ACHN (cell line): ENCODE measurements at places on chromosomes 7 and 10.

- DNase-seq: no peak
These were observed 64.3 kb downstream of the ABCB4 start for GRCh38 chr7:87411186-87411585.

GRCh38 chr10:48968036-48968435 is 28.4 kb upstream of the LRRC18 start:
- DNase-seq: no peak

DNA sequence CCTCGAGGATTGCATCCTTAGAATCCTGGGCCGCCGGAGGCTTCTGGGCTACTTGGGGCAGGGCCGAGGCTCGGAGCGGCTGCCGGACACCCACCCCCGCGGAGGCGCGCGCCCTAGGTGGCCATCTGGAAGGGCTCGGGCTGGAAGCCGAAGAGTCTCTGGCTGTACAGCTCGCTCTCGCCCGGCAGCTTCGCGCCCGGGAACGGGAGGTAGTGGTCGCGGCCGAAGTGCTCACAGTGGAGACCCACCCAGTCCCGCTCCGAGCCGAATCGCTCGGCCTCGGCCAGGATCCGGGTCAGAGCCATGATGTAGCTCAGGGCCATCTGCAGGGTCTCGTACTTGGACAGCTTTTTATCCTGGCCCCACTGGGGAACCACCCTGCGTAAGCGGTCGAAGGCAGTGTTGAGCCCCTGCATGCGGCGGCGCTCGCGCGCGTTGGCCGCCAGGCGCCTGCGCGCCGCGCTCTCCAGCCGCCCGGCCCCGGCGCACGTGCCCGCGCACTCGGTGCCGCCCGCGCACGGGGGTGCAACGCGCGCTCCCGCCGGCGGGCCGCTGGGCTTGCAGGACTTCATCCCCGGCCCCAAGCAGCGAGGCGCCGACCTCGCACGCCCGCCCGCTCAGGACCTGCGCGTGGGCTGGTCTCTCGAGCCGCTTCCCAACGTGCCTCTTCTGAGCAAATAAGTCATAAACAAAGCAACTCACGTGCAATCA is 652 bp downstream of the ATOH7 start:
- peak; percentile 84 for DNase-seq

DNA sequence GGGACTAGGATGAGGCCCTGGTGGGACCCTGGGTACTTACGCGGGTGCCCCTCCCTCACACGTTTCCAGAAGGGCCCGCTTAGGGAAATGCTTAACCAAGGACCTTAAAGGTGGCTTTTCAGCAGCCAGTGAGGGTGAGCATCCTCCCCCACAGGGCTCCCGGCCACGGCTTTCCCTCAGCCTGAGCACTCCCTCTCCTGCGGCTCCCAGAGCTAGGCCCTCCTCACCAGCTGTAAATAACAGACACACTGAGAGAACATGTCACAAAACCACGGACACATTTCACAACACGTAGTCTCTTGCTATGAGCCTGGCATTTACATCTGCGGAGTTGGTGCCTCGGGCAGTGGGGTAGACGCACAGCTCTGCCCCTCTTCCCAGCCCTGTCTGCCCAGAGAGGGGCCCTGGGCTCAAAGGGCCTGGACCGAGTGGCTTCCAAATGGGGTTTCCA is 25.2 kb downstream of the GRID1 start:
- DNase-seq: no peak

DNA sequence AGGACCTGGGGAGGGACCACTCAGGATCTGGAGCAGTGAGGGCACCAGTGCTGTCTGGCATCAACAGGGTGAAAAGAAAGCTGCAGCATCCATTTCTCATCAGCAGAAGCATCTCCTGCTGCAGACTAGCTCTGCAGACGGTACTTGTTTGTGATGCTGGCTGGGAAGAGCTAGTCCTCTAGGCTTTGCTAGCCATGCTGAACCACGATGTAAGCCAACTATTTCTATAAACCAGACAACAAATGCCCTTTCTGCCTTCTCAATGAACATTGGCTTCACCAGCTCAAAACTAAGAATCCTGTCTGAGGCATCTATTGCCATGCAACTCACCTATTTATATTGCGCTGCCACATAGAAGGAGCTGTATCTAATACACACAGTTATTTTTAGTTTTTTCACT is 65.6 kb downstream of the CTTNBP2 start:
- DNase-seq: no peak

GRCh38 chr10:20737107-20737506 is 160.0 kb downstream of the NEBL start:
- DNase-seq: no peak

- peak; percentile 49 for DNase-seq
These were observed at the start of gene PFKP for GRCh38 chr10:3067118-3067858. PFKP (plus strand) TSS chr10:3067548; CDS start chr10:3067596, 48 bp downstream.

- no peak for DNase-seq
These were observed 280.4 kb downstream of the CAMK1D start for GRCh38 chr10:12629767-12630165.
